BJ (cell line): ENCODE measurements at places on chromosomes 12 and 14.

DNA sequence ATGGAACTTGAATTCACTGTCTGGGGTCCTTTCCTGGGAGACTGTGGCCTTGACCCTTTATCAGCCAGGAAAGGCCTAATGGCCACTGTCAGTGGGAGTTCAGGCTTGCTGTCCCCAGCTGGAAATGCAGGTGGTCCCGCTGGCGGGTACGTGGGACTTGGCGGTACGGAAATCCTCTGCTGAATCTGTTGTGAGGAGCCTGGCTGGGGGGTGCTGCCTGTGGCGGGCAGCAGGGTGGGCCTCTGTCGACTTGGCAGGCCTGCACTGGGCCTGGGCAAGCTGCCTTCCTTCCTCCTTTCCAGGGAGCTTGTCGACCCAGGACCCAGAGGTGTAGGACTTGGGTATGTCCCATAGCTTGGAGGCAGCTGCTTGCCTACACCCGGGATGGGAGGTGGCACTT, 26.3 kb downstream of the ZFYVE21 start:
- no peak for DNase-seq

DNA sequence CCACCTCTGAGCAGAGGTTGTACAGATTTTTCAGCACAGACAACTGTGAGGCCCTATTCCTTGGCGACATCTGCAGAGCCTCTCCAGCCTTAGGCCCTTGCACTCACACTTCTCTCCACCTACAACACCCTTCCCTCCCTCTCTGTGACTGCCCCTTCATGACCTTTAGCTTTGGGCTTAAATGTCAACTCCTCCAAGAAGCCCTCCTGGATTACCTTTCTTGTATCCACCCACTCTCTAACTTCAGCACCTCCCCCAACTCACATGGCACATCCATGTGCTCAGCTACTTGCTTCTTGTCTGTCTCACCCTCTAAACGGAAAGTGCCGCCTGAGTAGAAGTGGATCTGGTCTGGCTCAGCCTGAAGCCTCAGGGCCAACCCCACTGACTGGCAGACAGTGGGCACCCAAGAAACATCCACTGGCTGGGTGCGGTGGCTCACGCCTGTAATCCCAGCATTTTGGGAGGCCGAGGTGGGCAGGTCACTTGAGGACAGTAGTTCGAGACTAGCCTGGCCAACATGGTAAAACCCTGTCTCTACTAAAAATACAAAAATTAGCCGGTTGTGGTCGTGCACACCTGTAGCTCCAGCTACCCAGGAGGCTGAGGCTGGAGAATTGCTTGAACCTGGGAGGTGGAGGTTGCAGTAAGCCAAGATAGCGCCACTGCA, 22.1 kb downstream of the TRPV4 start:
- no peak for DNase-seq

- no peak for DNase-seq
These were observed 571.4 kb upstream of the ATP2B1 start for GRCh38 chr12:90280033-90280432.

GRCh38 chr14:101231828-101232227, 328.3 kb upstream of the RTL1 start:
- DNase-seq, result no peak

DNA sequence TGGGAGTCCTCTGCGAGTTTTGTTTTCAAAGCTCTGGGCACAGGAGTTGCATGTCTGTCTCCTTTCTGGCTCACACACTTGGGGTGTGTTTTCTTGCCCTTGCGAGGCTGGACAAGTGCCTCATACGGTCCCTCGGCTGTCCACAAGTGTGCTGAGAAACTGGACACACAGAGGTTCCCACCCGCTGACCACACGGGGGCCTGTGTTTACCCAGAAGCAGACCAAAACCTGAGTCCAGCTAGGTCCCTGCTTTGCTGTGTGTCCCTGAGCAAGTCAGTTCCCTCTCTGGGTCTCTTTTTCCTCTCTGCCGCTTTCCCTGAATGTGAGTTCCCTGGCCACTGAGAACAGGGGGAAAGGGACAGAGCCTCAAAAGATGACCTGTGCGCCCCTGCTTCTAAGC, 678 bp upstream of the OAS2 start:
- DNase-seq, result no peak

- no peak for DNase-seq
These were observed 2.0 kb downstream of the C3AR1 start for GRCh38 chr12:8064131-8064530.

DNA sequence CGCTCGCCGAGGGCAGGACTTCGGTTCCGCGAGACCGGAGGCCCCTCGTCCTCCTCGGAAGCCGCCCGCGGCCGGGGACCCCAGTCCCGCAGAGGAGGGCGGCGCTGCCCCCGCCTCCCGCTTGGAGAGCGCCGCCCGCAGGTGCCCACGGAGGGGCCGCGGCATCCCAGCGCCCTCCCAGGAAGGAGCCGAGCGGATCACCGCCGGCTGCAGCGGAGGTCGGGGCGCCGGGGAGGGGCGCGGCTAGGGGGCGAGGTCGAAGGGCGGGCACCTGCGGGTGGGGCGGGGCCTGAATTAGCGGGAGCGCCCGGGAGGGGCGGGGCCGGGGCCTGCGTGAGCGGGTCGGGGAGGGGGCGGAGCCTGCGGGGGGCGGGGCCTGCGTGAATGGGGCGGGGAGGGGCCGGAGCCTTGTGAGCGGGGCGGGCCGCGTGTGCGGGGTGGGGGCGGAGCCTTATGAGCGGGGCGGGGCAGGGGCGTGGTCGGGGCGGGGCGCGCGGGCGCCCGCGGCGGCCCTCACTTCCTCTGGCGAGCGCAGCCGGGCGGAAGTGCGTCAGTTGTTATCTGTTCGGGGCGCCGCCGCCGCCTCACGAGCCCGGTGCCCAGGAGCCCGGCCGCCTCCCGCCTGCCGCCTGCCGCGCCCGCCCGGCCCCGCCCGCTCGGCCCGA, at the start of gene FBRSL1:
FBRSL1 (plus strand) TSS at position 550 of the 665 bp plus-strand sequence.
- peak; percentile 10 for DNase-seq

DNA sequence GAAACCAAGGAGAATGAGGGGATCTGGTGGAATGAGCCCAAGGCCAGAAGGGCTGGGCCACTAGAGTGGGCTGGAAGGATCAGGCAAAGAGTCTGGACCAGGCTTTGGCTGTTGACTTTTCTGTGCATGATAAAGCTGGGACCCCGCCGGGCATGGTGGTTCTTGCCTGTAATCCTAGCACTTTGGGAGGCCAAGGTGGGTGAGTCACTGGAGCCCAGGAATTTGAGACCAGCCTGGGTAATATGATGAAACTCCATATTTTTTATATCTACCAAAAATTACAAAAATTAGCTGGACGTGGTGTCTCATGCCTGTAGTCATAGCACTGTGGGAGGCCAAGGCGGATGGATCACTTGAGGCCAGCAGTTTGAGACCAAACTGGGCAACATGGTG, 393 bp upstream of the KLHL33 start:
- DNase-seq, result peak; percentile 18

DNA sequence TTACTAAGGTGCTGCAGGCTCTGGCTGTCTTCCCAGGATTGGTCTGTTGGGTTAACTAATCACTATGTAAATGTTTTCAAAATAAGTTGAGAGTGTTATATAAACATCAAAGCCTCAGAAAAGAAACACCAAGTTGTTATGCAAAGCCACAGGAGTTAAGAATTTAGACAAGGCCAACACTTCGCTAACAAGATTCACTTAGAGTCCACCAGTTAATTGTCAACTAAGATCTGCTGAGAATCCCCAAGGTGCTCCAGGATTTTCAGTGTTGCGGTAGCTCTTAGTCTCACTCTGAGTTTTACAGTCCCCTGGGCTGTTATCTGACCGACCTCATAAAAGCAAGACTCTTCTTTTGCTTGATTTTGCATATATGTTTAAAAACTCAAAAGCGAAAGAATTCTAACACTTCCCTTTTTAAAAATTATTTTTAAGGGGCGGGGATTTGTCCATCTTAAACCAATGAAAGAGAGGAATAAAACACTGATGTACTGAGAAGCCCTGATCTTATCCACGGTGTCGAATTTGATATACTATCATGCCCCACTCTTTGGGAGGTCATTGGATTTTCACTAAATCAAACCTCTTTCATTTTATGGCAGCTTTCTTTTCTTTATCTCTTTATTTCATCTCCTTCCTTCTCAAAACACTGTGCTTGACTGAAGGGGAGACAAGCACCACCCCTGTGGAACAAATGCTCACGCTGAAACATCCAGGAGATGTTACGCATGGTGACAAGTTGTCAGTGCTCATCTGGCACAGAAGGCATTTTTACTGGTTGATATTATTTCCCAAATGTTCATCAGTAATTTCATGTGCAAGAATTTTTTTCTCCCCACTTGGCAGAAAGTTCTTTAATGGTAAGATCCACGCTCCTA, 7.0 kb downstream of the NIN start:
- no peak for DNase-seq

GRCh38 chr14:101721951-101722661, 39.4 kb upstream of the PPP2R5C start:
- DNase-seq, result peak; percentile 76

DNA sequence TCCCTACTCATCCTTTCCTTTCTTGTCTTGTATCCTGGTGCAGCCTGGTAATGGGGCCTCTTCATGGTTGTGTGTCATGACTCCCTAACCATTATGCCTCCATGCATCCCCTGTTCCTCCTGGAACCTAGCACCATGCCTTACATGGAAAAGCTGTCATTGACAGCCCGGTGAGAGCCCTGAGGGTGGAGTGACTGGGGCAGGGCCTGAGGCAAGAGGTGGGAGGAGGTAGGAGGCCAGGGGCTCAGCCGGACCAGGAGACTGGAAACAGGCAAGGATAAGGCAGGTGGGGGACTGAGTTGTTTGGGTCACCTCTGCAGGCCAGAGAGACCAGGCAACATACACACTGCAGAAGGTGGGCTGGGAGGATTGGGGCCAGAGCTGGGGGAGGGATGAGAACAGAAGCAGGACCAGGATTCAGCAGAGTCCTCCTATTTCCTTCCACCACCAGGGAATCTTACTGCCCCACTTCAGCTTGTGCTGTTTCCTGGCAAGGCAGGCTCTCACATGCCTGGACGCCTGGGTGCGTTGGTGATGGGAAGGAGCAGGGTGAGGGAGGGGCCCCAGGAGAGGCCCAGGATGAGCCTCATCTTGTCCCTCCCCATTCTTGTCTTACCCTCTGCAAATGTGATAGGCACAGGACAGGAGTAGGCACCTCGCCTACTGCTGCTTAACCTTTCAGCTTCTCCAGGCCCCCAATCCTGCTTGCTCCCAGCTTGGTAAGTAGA, at the start of gene LTB4R2:
LTB4R2 (plus strand) TSS at position 603 of the 727 bp plus-strand sequence. CDS start 525 bp downstream, outside the sequence.
- no peak for DNase-seq

GRCh38 chr12:130813436-130813835, 25.6 kb downstream of the STX2 start:
- no peak for DNase-seq

DNA sequence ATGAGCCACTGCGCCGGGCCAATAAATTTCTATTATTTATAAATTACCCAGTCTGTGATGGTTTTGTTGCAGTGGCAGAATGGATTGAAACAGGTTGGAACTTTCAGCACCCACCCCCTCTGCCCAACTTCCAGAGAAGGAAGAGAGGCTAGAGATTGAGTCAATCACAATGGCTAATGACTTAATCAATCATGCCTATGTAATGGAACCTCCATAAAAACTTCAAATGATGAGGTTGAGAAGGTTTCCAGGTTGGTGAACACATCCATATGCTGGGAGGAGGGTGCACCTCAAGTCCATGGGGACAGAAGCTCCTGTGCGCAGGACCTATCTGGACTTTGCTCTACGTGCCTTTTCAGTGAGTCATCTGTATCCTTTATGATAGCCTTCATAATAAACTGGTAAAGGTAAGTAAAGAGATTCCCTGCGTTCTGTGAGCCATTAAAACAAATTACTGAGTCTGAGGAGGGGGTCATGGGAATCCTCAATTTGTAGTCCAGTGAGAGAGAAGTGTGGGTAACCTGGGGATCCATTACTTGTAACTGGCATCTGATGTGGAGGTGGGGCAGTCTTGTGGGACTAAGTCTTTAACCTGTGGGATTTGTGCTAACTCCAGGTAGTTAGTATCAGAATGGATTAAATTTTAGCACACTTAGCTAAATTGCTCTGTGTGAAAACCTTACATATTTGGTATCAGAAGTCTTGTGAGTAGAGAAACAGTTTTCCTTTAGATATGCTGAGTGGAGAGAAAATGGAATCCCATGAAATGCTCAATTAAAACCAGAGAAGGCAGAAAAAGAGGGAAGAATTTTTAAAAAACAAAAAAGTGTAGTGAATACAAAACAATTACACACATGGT, 11.7 kb upstream of the NGDN start:
- no peak for DNase-seq

GRCh38 chr14:39991041-39991440, 558.8 kb upstream of the FBXO33 start:
- no peak for DNase-seq

DNA sequence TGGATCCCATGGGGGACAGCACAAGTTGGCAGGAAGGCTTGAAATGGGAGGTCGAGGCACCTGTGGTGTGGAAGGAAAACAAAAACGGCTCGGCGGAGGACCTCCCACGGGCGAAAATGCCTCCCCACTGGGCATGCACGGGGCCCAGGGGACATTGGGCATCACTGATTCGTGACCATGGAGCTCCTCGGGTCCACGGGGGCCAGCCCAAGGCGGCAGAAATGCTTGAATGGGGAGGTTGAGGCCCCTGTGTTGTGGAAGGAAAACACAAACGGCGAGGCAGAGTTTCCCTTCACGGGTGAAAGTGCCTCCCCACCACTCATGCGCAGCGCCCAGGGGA, 376.0 kb downstream of the ALG10 start:
- DNase-seq, result no peak

DNA sequence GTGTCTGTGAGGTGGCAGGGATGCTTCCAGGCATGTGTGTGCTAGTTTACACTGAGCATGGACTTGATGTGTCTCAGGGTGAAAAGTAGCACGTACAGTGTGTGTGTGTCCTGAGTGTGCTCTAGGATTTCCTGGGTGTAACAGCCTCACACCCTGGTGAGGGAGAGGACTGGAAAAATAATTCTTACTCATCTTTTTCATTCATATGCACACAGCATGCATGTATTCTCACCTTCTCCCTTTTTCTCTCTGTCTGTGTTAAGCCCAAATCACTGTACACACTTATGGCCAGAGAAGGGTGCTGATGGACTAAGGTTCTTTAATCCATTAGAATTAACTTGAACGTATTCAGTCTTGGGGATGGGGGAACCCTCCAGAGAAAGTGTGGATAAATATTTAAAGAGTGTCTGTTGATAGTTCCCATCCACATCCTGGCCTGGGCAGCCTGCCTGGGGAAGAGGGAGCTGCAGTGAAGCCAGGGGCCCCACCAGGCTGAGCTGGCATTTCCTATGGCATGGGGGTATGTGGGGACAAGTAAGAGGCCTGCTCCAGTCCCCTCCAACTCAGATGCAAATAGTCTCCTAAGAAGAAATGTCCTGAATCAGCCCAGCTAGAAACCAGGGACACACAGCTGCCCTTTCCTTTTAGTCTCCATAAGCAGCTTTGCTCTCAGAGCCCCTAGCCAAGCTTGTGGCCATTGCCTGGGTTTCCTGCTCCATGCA, 1.1 kb upstream of the HOXC8 start:
- no peak for DNase-seq

DNA sequence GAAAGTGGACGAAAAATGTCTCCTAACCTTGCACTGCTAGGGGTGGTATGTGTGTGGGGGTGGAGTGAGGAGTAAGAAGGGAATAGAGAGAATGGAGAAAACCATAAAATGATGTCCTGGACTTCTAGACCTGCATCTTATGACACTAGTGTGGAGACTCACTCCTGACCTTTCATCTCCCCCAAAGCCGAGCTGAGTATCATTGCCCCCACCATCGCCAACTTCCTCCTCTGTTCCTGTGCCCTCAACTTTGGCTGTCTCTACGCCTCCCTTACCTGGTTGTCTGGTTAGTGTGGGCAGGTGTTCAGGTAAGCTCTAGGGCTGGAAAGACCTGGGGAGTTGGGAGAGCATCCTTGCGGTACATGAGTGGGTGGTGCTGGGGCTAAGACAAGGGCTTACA, 4.5 kb upstream of the KLHL33 start:
- DNase-seq, result no peak

- DNase-seq, result peak; percentile 19
These were observed 140.8 kb downstream of the TTC7B start for GRCh38 chr14:90675399-90675798.
